HuH-7 (cell line): ENCODE measurements at places on chromosomes 11 and 22.

- peak; percentile 99 for DNase-seq
These were observed 35.2 kb downstream of the LRFN4 start for GRCh38 chr11:66891851-66892660.

- DNase-seq: no peak
These were observed 10.3 kb downstream of the MRGPRF start for GRCh38 chr11:69002570-69003231.

DNA sequence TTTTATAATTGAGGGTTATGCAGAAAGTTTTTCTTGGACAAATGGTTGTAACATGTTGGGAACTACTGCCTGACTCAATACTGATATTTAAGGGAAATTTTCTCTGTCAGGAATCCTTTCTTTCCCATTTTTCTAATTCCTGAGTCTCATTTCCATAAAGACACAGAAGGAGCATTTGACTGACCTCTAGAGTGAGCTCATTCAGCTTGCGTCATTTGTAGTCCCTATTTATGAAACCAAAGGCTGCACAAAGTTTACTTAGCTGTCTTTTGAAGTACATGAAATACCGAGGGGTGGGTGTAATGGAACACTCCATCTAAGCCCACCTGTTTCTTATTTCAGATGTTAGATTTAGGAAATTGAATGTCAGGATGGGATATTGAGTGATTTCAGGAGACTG is 359.5 kb upstream of the C11orf87 start:
- DNase-seq: no peak

GRCh38 chr22:44962741-44963454 is 46.9 kb downstream of the PHF21B start:
- DNase-seq: no peak

DNA sequence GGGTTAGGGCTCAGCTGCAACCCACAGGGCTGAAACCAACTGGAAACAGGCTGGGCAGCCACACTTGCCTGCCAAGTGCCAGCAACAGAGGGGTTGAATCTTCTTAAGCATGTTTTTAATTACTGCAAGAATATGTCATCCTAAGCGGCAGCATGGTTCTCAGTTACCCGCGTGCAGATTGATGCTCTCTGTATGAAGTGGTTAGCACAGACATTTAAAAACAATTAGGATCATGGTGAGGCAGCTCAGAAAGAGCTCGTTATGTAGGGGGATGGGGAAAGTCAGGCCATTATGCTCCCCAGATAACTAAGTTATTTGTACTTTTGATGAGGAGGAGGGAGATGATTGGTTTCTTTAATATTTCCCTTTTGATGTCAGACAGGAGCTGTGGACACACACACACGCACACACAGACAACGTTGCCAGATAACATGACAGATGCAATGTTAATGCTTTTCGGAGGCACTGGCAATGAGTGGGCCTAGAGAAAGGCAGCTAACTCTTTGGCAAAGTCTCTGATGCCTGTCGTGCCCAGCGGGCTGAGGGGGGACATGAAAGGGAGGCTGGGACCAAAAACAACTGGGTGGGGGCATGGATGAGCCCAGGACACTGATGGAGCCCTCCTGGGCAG is 389.7 kb downstream of the NXPE2 start:
- no peak for DNase-seq
